ENCODE measurements at places on chromosomes 5 and 9.

GRCh38 chr5:178331491-178331996, 98.9 kb upstream of the PHYKPL start:
- DNase-seq = no peak

DNA sequence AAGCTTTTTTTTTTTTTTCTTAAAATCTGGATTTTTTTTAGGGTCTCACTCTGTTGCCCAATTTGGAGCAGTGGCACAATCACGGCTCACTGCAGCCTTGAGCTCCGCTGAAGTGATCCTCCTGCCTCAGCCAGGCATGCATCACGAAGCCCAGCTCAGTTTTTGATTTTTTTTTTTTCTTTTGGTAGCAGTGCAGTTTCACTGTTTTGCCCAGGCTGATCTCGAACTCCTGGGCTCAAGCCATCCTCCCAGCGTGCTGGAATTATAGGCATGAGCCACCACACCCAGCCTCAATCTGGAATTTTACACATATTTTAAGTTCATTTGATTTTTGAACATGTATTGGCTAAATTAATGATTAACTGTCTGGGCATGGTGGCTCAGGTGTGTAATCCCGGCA, 36.3 kb downstream of the TRIO start:
- no peak for DNase-seq

- no peak for DNase-seq
Observed at GRCh38 chr5:16225927-16226326, 46.3 kb upstream of the MARCHF11 start.

- no peak for DNase-seq
Observed at GRCh38 chr9:96423985-96424336, 5.8 kb upstream of the ZNF367 start.

DNA sequence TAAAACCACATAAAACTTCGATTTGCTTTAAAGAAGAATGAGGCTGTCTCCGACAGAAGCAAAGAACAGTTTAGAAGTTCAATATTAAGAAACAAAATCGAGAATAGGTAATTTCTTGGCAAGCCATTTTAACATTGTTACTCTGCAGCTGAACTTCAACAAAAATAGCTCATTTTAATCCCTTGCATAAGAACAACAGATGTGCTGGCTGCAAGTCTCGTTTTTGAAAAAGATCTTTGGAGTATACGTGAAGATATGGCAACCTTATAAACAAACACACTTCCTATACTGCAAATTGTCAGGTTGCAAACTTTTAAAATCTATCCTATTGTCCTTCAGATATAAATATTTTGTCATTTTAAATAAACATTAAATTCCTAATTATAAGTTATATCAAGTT, 71.5 kb downstream of the FBN2 start:
- DNase-seq = no peak

DNA sequence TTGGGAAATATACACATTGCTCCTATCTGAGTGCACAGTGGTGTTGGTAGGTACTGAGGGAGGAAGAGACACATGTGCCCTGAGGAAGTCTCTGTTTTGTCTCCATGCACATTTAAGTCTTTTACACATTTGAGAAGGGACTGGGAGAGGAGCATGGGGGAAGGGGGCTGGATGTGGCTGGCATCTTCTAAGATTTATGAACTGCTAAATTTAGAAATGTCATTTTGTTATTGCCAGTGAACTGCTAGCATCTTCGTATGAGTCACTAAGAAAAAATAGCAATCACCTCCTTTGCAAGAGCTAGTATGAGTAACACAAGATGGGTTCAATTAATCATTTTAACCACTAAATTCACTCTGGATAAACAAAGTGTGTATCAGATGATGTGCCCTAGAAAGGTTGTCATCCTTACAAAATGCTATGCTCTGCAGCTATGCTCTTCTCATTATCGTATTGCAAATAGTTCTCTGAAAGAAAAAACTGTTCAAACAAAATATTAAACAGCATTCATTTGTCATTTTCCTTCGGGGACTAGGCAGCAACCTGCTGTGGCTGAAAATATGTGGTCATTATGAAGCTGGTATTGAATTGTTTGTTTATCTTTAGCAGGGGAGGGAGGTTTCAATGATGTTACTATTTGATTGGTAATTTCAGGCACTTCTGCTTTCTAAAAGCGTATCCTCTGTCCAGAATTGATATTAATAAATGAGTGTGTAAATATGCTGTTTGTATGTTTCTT, 236.5 kb downstream of the DMRTA1 start:
- no peak for DNase-seq

DNA sequence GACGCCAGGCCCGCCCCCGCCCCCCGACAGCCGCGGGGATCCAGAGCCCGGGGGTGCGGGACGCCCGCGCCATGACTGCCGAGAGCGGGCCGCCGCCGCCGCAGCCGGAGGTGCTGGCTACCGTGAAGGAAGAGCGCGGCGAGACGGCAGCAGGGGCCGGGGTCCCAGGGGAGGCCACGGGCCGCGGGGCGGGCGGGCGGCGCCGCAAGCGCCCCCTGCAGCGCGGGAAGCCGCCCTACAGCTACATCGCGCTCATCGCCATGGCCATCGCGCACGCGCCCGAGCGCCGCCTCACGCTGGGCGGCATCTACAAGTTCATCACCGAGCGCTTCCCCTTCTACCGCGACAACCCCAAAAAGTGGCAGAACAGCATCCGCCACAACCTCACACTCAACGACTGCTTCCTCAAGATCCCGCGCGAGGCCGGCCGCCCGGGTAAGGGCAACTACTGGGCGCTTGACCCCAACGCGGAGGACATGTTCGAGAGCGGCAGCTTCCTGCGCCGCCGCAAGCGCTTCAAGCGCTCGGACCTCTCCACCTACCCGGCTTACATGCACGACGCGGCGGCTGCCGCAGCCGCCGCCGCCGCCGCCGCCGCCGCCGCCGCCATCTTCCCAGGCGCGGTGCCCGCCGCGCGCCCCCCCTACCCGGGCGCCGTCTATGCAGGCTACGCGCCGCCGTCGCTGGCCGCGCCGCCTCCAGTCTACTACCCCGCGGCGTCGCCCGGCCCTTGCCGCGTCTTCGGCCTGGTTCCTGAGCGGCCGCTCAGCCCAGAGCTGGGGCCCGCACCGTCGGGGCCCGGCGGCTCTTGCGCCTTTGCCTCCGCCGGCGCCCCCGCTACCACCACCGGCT, 1.0 kb downstream of the FOXE1 start:
- no peak for DNase-seq

GRCh38 chr5:88761269-88761850, 121.6 kb downstream of the MEF2C start:
- no peak for DNase-seq

- DNase-seq = no peak
Observed at GRCh38 chr5:116528519-116529234, 45.9 kb downstream of the SEMA6A start.

- DNase-seq = no peak
Observed at GRCh38 chr9:37976714-37977477, 73.0 kb upstream of the SLC25A51 start.

GRCh38 chr9:123941524-123942070, 11.7 kb upstream of the DENND1A start:
- DNase-seq = no peak

DNA sequence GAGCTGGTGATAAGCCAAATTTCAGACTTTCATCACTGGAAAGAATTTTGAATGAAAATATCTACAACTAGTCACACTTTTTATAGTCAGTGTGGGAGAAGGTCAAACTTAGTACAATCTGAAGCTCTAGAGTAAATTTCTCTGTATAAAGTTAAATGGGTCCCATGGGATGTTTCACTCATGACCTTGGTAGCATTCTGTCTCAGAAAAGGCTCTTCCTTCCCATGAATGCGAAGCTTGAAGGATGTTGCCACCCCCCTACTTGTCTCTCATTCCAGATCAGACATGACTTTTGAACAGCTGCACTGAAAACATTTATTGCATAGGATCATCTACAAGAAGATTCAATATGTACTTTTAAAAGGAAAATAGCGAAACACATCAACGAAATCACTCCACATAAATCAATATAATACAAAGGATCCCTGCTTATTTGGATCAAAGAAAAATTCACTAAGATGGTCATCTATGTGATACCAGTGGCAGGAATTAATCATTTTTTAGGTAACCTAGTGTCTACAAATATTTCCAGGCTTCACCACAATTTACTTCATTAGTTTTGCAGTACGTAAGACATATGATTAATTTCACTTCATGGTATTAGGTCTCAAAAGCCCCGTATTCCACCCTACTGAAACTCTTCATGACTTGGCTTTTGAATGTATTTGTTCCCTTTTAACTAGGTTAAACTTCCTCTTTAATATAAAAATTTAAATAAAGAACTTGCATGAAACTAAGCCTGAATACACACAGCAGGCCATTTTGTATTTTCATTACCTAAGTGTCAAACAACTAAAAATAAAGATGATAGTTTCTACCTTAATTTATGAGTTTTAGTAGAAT, 4.4 kb downstream of the ST8SIA4 start:
- DNase-seq = no peak

GRCh38 chr9:137149942-137150616, 11.1 kb downstream of the GRIN1 start:
- DNase-seq = no peak

GRCh38 chr5:78647838-78648358, 674 bp downstream of the LHFPL2 start:
- DNase-seq = peak; percentile 83

- peak; percentile 63 for DNase-seq
Observed at GRCh38 chr5:157574456-157575380, 857 bp downstream of the ADAM19 start.

DNA sequence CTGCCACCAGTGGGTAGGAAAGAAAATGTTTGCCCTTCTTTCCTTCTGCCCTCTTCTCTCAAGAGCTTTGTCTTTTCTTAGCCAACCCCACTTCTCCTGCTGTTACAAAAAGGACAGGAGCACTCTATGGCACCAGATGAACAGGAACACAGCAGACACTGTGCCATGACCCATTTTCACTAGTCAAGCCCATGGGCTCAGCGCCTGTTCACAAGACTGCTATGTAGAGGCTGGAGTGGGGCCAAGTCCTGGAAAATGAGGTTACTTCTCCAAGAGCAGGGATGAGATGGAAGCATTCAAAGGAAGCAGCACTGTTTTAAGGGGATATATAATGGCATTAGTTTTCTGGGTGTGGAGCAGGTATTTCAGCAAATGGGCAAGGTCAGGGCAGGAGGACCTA, 46.8 kb upstream of the GRAMD2B start:
- DNase-seq = no peak

GRCh38 chr5:18736051-18736398, 1101.8 kb downstream of the TAF11L14 start:
- DNase-seq = no peak

- no peak for DNase-seq
Observed at GRCh38 chr9:137724818-137725240, 106.0 kb downstream of the EHMT1 start.

DNA sequence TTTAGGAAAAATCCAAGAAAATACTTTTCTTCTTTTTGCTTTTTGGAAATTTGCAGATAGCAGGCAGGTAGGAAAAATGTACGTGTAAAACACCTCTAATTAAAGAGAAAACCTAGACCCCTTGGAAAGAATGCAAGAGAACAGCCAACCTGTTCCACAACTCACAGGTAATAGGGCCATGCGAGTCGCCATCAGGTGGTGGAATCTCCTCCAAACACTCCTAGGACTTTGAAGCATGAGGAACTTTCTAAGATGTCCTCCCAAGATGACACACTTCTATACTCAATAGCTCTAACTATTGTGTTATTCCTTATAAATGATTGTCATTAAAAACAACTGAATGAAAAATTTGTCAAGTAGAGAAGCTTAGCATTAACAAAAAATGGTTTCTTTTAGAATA, 174.0 kb downstream of the TMC1 start:
- DNase-seq = no peak

GRCh38 chr9:38621434-38622287, 1.3 kb upstream of the ANKRD18A start:
- no peak for DNase-seq

GRCh38 chr5:34684281-34684979, 28.3 kb downstream of the RAI14 start:
- DNase-seq = no peak

GRCh38 chr5:55509796-55510522, 24.8 kb downstream of the PLPP1 start:
- no peak for DNase-seq

GRCh38 chr9:101398930-101399642, 435 bp downstream of the ZNF189 start:
- DNase-seq = peak; percentile 58

DNA sequence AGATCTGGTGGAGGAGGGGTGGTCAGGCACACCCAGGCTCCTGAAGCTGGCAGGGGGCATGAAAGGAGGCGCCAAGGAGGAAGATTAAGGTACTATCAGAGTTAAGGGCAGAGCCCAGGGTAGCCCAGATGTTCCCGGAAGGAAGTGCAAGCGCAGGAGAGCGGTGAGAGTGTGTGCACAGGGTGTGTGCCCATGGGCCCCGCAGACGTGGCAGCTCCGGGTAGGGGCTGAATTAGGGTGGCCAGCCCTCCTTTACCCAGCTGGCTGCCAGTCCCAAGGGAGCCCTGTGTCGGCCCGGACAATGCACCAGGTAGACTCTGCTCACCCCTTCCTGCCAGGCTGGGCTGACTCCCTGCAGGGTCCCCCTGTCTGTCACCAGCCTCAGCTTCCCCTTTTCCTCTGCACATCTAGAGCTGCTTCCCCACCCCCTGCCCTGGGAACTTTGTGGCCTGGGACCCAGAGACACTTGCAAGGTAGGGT, at the start of gene SMIM33:
SMIM33 (plus strand) TSS at position 184 of the 480 bp plus-strand sequence; CDS start at position 302, 118 bp downstream.
- DNase-seq = no peak

- peak; percentile 95 for DNase-seq
Observed at GRCh38 chr9:121369595-121370265, at the start of gene STOM. TSS of gene STOM (minus strand) at chr9:121370250. CDS start at chr9:121370187, 63 bp downstream.

DNA sequence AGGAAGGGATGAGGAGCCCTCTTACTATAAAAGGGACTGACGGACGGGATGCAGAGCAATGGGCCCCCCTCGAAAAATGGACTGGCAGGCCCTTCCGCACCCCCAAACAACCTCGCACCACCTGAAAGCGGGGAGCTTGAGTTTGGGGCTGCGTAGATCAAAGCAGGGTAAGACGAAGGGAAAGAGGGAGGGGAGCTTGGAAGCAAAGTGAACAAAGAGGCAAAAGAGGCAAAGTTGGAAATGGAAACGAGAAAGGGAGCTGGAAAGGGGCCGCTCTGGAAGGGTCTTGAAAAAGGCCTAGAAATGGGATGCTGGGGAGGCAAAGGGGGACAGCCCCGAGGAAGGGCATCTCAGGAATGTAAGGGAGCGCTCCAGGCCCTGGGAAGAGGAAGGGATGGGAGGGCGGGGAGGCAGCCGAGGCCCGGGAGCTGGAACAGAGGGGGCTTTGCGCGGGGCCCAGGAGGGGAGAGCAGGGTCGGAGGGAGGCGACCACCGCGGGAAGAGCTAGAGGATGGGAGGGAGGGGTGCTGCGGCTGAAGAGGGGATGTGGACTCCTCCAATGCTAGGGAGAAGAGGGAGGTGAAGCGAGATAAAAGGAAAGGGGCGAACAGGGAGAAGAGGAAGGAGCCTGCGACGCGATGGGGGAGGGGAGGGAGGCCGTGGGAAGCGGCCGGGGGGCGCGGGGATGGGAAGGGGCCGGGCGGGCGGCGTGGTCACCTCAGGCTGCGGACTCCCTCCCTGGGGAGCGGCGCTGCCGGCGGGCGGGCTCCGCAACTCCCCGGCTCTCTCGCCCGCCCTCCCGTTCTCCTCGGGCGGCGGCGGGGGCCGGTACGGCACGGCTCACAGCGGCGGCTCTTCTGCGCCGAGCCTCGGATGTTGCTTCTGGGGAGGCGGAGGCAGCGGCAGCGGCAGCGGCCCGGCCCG, 577 bp downstream of the RNF145 start:
- DNase-seq = peak; percentile 69

- no peak for DNase-seq
Observed at GRCh38 chr5:123142206-123142915, 53.3 kb downstream of the PRDM6 start.

Data from ovary (tissue), 10 donors.